Hepatocyte (in vitro differentiated cells): ENCODE measurements at places on chromosomes 4 and X. TPM values are rescaled to one million over a fixed set of nuclear protein-coding genes. Genes with fewer than 3 reads are reported as not detected.

TLR10 gene
- not detected in 2 replicates for polyA plus RNA-seq

RBM47 gene
- 44.9 and 49.8 TPM in 2 replicates for polyA plus RNA-seq

YY2 gene
- polyA plus RNA-seq: 1.1 and 1.2 TPM in 2 replicates

NWD2 gene
- not detected in 2 replicates for polyA plus RNA-seq
